ENCODE measurements at places on chromosomes 7 and 10.

- no peak for DNase-seq
These were observed 124.3 kb upstream of the WNT16 start for GRCh38 chr7:121204537-121204936.

GRCh38 chr7:33421429-33421828 lies 292.1 kb downstream of the BBS9 start:
- DNase-seq = no peak

DNA sequence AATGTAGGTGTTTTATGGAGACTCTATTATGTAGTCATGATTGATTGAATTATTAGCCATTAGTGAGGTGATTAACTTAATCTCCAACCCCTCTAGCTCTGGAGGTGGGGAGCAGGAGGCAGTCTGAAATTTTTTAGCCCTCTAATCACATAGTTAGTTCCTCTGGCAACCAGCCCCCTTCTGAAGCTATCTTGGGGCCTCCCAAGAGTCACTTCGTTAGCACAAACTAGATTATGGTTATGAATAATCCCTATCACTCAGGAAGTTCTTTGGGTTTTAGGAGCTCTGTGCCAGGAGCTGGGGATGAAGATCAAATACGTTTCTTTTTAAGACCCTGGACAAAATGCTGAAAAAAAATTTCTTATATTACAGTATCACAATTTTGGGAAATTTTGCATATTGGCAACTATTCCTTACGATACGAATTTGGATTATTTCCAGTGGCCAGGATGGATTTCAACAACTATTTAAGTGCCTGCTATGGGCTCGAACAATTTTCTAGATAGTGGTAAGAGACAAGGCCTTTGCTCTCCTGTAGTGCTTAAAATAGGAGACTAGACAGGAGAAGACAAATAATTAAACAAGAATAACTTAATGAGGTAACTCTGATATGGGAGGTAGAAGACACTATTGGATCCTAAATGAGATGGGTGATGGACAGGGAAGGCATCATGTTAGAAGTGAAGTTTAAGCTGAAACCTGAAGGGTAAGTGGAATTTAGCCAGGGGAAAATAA lies 52.9 kb downstream of the BTAF1 start:
- no peak for DNase-seq

DNA sequence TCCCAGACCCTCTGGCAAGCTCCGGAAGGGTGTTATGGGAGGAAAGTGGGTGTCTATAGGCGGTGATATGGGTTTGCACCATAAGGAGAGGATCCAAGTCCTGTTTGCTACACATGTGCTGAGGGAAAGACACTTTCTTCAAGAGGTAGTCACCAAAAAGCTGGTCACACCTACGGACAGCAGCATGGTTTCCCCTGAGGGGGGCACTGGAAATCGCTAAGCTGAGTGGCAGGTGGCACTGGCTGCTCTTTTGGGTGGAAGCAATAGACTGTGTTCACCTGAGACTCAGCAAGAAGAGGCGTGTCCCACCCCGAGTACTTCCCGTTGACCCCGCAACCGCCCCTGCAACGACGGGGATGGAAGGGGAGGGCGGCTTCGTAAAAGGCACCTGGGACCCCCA lies 1.8 kb upstream of the FOXI2 start:
- no peak for DNase-seq

GRCh38 chr10:77771851-77772250 lies 134.2 kb upstream of the KCNMA1 start:
- DNase-seq = no peak

DNA sequence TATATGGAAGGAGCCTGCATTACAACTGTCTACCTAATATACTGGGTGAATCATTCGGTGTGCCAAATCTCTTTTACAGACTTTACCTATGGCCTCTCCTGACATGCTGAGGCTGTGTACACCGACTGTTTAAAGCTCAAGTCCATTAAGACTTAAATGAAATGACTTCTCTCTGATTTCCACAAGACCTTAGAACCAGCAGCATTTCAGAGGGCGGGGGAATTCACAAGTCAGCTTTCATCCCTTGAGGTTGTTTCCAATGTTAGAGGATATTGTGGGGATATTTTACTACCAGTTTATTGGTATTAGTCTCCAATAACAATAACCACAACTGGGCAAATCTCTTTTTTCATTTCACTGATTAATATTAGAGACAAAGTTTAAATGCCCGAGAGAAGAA lies 87.1 kb upstream of the IKZF1 start:
- no peak for DNase-seq

GRCh38 chr7:106068538-106068961 lies 43.6 kb downstream of the SYPL1 start:
- no peak for DNase-seq

Measured in cortex of kidney (tissue), 1 donor.